ENCODE measurements at places on chromosomes 7 and 10. TPM values are rescaled to one million over a fixed set of nuclear protein-coding genes. Genes with fewer than 3 reads are reported as not detected.

The LRRC18 gene
- not detected for total RNA-seq

The LIPM gene
- not detected for total RNA-seq

The HELLS gene
- total RNA-seq, result 8.7 TPM

The PLCE1 gene
- not detected for total RNA-seq

The PIK3CG gene
- 30.8 TPM for total RNA-seq

The PARD3 gene
- total RNA-seq, result 0.08 TPM

The SEMA3C gene
- total RNA-seq, result not detected

The NIPSNAP2 gene
- total RNA-seq, result 38.9 TPM

The GIMAP2 gene
- 58.8 TPM for total RNA-seq

The CTTNBP2 gene
- not detected for total RNA-seq

The FAM241B gene
- 9.1 TPM for total RNA-seq

The OGDHL gene
- total RNA-seq, result 0.50 TPM

The WNT8B gene
- not detected for total RNA-seq

The INPP5F gene
- total RNA-seq, result 3.8 TPM

The CCDC126 gene
- total RNA-seq, result 11.9 TPM

The NUP205 gene
- 44.1 TPM for total RNA-seq

The HYAL4 gene
- not detected for total RNA-seq

The TAS2R16 gene
- not detected for total RNA-seq

The MEST gene
- 5.9 TPM for total RNA-seq

The NUTM2E gene
- not detected for total RNA-seq

The CCL26 gene
- total RNA-seq, result not detected

The MMD2 gene
- not detected for total RNA-seq

The PHYHIPL gene
- total RNA-seq, result not detected

The IDI2 gene
- not detected for total RNA-seq

The C10orf105 gene
- total RNA-seq, result 0.33 TPM

The HOXA6 gene
- total RNA-seq, result not detected

The VPS26A gene
- total RNA-seq, result 50.3 TPM

The ECD gene
- 56.5 TPM for total RNA-seq

The ACBD7 gene
- 1.8 TPM for total RNA-seq

The NPTX2 gene
- not detected for total RNA-seq

The DYDC2 gene
- total RNA-seq, result not detected

The AMPH gene
- not detected for total RNA-seq

The TRA2A gene
- 271 TPM for total RNA-seq

The TAS2R3 gene
- total RNA-seq, result not detected

The SPDYE5 gene
- not detected for total RNA-seq

The URGCP gene
- total RNA-seq, result 25.0 TPM

The FAM185A gene
- 1.7 TPM for total RNA-seq

The STEAP4 gene
- not detected for total RNA-seq

The MEOX2 gene
- total RNA-seq, result not detected

The GBX1 gene
- not detected for total RNA-seq

The MLXIPL gene
- not detected for total RNA-seq

The TUBAL3 gene
- not detected for total RNA-seq

The ITPRID1 gene
- not detected for total RNA-seq

The INSYN2A gene
- not detected for total RNA-seq

The NEURL1 gene
- total RNA-seq, result 0.47 TPM

The PDLIM1 gene
- 1.4 TPM for total RNA-seq

The TRIM73 gene
- 16.6 TPM for total RNA-seq

The UPK3BL2 gene
- 63.8 TPM for total RNA-seq

The FAM25G gene
- total RNA-seq, result not detected

The DDC gene
- not detected for total RNA-seq

The SPAG6 gene
- not detected for total RNA-seq

The ACSM6 gene
- not detected for total RNA-seq
